Thoracic aorta (tissue), 2 donors: ENCODE measurements at places on chromosomes 1 and 21.

DNA sequence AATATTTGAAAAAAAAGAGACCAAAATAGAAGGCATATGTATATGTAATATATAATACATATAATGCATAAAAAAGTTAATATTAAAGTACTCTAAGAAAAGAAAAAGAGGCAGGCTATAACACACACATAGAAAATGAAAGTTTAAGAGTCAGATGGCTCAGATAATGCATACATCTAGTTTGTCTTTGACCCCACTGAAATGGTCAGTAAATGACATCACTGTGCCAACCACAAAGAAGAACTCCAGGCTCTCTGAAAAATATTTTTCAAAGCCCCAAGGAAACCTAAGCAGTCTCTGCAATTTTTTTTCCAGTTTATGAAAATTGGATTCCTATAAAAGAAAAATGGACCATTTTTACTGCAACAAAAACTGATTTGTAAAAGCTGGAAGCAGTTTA is 55.4 kb upstream of the SCYL3 start:
- DNase-seq = no peak

- no peak for DNase-seq
Observed at GRCh38 chr1:119453021-119453420, 38.1 kb downstream of the HSD3B2 start.

- no peak for DNase-seq
Observed at GRCh38 chr1:15322648-15323350, 75.8 kb downstream of the FHAD1 start.

DNA sequence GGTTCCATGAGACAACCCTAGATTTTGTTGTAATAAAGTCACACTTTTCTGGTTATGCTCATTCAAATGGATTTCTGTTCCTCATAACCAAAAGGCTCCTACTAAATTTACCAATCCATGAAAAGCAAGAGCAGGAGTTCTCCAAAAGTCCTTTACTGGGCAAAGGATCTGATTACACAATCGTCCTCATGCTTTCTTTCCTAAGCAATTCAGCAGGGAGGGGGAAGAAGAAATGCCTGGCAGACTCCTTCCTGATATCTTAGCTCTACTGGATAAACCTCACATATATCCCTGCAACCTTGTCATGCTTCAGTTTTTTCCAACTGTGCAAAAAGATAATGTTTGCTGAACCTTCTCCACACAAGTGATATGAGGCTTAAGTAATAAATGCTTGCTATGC is 67.6 kb upstream of the GUCA2B start:
- DNase-seq = no peak

DNA sequence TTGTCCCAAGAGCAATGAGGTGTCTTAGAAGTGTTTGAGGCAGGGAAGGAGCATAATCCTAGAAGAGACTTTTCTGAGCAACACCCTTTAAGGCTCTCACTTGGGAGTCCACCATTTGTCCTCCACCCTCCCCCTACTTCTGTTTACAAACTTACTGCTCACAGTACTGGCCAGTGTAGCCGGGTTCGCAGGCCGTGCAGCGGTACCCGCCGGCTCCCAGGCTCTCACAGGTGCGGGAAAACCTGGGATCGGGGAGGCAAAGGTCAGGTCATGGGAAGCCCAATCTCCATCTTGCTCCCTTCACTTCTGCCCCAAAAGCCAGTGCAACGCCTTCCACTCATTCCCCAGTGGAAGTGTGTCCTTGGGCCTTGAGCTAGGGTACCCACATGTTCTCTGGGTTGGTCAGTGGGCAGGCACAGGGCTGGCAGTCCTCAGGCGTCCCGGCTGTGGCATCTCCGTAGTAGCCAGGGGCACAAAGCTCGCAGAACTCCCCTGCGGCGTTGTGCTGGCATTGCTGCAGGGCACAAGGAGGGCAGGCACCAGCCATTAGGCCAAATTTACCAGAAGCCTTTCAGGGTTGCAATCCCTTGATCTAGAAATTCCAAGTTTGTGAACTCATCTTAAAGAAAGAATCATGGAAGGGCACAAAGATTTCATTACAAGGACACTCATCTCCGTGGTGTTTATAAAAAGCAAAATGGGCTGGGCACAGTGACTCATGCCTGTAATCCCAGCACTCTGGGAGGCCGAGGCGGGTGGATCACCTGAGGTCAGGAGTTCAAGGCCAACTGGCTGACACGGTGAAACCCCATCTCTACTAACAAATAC is 49.8 kb downstream of the LDLRAD2 start:
- DNase-seq = no peak
